ENCODE measurements at places on chromosomes 13 and 19.

DNA sequence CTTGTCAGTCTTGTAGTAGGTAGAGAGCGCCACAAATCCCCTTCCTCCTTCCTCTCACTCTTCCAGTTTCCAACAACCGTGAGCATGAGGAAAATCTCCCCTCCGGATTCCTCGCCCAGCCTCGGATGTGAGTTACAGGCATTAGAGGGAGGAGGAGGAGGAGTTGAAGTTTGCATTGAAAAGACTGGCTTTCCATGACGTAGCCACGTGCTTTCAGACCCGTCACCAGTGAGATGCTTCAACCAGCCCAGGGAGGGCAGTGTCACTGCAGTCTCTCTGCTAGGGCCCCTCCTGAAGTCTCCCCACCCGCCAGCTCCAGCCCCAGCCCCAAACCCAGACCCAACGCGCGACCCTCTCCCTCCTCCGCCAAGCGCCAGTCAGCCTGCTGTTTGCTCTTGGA, 442 bp upstream of the FGF14 start:
- DNase-seq, result no peak

DNA sequence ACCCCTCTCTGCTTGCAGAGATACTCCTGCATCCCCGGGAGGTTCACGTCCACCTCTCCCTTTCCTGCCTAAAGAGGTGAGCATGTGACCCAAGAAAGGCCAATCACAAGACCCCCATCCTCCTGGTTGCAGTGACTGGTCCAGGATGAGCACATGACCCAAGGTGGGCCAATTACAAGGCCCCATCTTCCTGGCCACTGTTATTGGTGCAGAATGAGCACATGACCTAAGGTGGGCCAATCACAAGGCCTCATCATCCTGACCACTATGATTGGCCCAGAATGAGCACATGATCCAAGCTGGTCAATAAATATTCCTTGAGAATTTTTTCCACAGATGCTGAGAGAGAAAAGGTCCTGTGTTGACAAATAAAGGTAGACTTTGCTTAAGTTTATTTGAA, 350.7 kb downstream of the EFNB2 start:
- DNase-seq, result no peak

DNA sequence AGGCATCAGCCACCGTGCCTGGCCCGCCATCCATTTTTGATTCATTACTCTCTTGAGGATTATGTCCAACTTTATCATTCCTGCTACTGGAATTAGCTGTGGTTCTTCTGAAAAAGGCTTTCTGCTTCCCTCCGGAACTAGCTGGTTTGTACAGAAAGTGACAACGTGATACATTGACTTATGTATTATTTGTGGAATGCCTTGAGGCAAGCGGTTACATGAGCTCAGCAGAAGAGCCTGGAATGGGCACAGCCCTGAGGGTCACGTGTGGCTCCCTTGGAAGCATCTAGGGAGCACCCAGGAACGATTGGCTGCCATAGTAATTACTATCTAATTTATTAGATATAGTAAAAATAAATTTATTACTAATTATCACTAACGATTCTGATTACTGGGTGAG, 14.4 kb upstream of the RETN start:
- peak; percentile 36 for DNase-seq

GRCh38 chr13:95153647-95154412, 147.4 kb downstream of the ABCC4 start:
- no peak for DNase-seq

- no peak for DNase-seq
Measured at GRCh38 chr19:29521291-29522075, 4.3 kb upstream of the VSTM2B start.

DNA sequence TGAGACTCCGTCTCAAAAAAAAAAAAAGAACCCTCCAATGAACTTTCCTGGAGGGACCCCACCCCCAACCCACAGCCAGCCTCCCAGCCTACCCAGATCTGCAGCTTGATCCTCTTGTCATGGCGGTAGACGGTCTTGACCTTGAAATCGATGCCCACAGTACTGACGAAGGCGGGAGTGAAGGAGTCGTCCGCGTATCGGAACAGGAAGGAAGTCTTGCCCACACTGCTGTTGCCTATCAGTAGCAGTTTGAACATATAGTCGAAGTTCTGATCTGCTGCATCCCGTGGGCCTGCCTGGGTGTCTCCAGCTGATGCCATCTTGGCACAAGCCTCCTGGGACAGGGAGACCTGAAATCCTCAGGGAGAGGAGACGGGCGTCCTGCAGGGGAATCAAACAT, 2.4 kb downstream of the RAB3D start:
- no peak for DNase-seq

DNA sequence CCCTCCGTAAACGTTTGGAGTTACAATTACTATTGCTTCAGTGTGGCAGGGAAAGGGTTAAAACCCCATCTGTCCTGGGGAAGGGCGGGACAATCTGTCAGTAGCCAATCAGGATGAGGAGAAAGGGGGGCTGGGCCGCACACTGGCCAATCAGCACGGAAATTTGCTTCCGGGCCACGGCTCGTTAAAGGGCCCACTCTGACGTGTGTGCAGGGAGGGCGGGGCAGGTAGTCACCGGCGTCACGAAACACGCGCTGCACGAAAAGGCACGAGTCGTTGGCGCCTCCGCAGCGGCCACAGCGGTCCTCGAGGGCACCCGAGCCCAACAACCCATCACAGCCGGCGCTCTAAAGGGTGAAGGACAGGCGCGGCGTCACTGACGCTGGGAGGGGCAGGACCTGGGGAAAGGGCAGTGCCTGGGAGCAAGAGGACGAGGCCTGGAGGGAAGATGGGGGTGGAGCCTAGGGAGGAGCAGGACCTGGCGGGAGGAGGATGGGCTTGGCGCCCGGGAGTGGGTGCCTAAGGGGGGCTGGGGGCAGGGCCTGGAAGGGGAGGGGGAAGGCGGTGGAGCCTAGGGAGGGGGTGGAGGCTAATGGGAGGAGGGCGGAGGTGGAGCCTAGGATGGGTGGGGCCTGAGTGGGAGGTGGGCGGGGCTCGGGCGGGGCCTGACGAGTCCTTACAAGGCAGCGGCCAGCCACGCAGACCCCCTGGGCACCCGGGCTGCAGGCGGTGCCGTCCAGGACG, 4.9 kb downstream of the ADAMTSL5 start:
- peak; percentile 94 for DNase-seq

DNA sequence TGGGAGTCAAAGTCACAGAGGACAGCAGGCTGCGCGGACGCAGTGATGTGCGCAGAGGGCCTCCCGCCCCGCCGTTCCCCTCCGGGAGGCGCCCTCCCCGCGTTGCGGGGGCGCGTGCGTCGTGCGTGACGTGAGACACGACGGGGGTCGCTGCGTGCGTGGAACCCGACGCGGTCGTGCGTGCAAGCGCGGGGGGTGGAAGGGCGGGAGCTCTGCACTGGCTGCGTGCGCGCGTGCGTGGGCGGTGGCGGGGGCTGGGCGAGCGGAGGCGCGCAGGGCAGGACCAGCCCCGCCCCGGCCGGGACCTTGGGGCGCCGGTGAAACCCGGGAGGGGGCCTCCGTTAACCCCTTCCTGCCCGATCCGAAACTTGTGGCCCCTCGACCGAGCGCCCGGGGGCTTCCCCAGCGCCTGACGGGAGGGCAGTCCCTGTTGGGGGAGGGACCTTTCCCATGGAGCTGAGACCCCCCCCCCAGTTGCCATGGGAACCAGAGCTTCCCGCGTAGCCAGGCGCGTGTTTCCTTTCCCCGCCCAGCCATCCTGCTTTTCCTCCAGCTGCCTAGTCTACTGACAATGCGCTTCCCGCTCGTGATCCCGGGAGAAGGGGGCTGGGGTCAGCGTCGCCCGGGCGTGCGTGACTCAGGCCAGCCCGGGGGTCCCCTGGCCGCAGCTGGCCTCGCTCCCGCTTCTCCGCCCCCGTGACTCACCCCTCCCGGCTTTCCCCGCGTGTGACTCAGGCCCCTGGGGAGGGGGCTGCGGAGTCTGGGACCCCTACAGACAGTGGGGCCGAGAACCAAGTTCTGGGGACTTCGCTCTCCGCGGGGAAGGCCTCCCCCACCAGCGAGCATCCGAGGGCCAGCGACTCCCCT, 7.3 kb upstream of the HOOK2 start:
- peak; percentile 80 for DNase-seq

DNA sequence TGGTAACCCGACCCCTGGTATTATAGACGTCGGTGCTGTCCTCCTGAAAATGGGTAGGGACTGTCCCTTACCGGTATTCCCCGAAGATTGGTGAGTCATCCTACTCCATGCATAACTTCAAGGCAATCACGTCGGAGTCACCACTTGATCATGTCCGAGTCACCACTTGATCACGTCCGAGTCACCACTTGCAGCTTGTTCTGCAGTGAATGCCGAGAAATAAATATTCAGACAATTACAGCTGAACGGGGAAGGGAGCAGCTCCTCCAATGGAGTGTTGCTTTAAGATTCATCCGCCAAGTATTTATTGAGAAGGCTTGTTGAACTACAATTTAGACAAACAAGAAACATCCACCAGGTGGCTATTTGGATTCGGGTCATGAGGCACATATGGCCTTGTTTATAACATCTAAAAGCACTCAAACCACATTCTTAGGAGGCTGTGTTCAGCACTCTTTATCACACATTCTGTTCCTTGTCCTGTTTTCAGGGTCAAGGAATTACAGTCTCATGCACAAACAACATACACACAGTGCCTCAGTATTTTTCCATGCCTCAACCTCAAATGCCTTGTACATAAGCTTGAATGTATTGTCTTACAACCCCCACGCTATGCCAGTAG, 43.1 kb downstream of the ZNF726 start:
- DNase-seq, result peak; percentile 78

- no peak for DNase-seq
Measured at GRCh38 chr19:12794971-12795381, 3.7 kb downstream of the JUNB start.

DNA sequence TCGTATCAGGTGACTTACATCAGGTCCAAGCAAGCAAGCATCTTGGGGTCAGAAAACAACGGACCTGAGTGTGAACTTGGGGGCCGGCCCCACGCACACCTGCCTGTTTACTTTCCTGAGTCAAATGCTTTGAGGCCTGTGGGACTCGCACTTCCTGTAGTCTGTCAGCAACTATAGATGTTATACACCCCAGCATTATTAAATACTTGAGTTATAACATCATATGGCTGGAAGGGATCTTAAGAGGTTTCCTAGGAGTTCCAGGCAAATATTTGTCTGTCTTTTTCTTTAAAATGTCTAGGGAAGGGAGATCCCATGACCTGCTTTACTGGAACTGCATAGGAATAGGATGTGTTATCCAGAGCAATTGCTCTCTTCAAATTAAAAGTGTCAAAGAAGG, 280.6 kb downstream of the SHISA2 start:
- DNase-seq, result peak; percentile 38

GRCh38 chr13:64801768-64802167, 2428.4 kb downstream of the PCDH9 start:
- DNase-seq, result no peak

- DNase-seq, result no peak
Measured at GRCh38 chr19:6794686-6795431, 22.4 kb downstream of the VAV1 start.

GRCh38 chr13:27140060-27140459, 31.6 kb downstream of the USP12 start:
- DNase-seq, result no peak

DNA sequence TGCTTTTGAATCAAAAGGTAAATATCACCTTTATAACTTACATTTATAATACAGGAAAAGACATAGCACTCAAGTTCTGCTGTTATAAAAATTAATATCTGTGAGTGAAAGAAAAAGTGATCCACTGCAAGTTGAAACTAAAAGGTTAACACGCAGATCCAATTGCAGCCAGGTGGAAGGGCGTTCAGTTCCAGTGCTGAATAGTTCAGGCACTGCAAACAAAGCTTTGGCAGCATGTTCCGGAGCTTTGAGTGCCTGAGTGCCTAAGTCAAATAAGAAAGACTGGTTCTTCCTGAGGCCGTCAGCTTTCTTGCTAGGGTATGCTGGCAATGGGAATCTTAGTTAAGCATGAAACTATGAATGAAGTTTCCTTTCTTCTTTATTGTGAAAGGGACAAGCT, 200.3 kb downstream of the LMO7 start:
- no peak for DNase-seq

GRCh38 chr13:54185101-54185500, 1156.5 kb downstream of the OLFM4 start:
- no peak for DNase-seq

GRCh38 chr19:4267101-4267900, 11.8 kb upstream of the SHD start:
- peak; percentile 49 for DNase-seq

DNA sequence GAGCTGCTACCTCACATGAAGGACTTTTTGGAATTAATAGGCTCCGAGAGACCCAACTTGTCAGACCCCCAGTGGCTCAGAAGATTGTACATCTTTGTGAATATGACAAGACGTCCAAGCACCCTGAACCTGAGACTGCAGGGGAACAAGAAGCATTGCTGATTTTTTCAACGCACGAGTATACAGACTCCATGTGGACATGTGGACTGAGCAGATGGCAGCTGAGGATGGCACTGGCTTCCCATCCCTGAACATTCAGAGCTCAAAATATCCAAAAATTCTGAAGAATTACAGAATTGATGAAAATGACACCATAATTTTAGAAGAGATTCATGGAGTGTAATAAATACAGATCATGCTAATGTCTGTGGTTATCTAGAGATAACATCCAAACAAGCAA, 254.1 kb downstream of the MZT1 start:
- DNase-seq, result no peak

DNA sequence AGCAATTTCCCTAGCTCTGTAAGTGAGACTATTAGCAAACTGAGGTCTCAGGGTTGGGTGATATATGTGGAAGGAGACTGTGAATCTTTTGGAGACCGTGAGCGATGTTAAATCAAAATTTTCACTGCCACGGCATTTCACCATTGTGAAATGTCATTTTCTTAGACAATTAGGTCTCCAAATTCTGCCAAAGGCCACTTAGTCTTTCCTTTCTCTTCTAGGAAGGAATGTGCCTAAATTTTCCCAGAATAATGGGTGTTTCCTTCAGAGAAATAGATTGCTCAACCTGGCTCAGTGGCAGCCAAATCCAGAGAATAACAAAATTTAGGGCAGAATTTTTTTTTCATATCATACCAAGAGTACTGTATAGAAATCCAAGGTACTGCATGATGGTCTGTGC, 64.5 kb upstream of the SCEL start:
- no peak for DNase-seq

DNA sequence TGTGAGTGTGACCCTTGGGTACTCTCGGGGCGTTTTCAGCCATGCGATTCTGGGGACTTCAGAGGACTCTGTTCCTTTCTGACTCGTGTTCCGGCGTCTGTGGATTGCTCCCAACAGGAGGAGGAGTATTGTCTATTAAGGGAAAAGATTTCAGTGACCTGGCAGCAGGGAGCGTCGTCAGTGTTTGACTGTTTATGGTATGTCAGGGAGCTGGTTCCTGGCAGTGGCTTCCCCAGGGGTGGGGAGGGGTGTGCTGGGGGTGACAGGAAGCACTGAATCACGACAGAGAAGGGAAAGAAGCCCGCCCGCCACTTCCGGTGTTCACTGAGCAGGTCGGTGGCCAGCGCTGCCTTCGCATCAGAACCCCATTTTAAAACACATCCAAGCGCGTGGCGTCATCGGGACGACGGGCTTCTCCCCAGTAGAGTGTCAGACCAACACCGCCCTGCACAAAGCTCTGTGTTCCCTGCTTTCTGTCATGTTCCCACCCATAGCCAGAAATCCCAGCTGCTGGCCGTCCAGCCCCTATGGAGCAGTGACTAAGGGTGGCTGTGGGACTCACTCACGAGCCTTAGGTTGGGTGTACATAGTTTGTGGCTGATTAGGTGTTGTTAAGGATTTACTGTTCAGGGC, 33.8 kb downstream of the COL4A2 start:
- DNase-seq, result peak; percentile 91

GRCh38 chr13:29782798-29783197, 67.6 kb downstream of the UBL3 start:
- no peak for DNase-seq

GRCh38 chr13:113813749-113814434, 50.0 kb downstream of the GAS6 start:
- no peak for DNase-seq

Measured in EL (cell line).